ENCODE measurements at places on chromosomes 12 and 14.

DNA sequence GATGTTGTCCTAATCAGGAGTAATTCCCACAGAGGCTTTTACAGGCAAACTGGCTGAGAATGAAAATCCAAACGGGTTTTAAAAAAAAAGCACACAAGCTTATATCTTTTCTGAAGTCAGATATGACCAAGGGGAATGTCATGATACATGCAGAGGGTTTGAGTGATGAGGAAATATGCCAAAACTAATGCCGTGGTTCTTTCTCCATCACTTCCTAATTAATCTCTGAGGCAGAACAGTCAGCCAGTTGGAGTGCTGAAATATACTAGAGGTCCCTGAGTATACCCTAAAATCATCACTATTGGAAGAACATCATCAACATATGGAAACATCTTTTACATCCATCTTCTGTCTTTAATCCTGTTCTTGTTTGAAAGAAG is 160.8 kb upstream of the FAR2 start:
- no peak for DNase-seq

DNA sequence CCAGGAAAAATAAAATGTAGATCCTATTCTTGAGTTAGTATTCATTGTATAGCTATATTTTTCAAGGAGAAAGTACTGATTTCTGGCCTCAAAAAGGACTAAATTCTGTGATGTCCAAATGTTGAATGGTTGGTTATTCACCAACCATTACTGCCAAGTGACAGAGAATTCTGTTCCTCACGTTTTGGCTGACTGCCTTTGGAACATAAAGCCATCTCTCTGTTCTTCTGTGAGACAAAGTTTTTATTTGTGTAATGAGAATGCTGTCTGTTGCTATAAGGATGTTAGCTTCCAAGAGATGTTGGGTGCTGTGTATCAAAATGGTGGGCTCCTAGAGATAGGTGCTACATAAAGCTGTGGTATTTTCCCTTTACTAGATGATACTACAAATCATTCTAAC is 9.3 kb downstream of the ZNF410 start:
- no peak for DNase-seq

GRCh38 chr14:99322731-99323599 is 51.0 kb upstream of the BCL11B start:
- DNase-seq: no peak

DNA sequence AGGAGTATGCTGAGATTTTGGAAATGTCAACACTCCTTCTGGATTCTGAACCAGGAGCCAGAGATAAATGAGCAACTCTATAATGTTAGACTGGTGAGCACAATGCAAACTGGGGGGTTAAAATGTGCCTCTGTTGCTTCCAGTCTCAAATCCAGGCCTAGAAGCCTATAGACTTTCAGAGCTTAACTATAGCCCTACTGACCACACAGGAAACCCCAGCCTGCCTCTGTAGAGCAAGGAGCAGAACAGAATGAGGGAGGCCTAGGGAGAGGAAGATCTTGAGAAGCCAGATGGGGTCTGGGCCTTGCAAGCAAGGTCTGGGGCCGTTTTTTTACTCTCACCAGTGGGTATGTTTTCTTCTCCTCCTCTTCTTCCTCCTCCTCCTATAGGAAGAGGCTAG is 225.4 kb upstream of the KITLG start:
- no peak for DNase-seq

DNA sequence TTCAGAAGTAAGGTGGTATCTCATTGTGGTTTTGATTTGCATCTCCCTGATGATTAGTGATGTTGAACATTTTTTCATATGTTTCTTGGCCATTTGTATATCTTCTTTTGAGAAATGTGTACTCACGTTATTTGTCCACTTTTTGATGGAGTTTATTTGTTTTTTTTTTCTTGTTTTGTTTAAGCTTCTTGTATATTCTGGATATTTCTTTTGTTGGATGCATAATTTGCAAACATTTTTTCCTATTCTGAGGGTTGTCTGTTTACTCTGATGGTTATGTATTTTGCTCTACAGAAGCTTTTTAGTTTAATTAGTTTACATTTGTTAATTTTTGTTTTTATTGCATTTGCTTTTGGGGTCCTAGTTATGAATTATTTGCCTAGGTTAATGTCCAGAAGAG is 927.4 kb upstream of the LRFN5 start:
- no peak for DNase-seq

- DNase-seq: no peak
These were observed 820.9 kb downstream of the SLC6A15 start for GRCh38 chr12:84091651-84092050.

DNA sequence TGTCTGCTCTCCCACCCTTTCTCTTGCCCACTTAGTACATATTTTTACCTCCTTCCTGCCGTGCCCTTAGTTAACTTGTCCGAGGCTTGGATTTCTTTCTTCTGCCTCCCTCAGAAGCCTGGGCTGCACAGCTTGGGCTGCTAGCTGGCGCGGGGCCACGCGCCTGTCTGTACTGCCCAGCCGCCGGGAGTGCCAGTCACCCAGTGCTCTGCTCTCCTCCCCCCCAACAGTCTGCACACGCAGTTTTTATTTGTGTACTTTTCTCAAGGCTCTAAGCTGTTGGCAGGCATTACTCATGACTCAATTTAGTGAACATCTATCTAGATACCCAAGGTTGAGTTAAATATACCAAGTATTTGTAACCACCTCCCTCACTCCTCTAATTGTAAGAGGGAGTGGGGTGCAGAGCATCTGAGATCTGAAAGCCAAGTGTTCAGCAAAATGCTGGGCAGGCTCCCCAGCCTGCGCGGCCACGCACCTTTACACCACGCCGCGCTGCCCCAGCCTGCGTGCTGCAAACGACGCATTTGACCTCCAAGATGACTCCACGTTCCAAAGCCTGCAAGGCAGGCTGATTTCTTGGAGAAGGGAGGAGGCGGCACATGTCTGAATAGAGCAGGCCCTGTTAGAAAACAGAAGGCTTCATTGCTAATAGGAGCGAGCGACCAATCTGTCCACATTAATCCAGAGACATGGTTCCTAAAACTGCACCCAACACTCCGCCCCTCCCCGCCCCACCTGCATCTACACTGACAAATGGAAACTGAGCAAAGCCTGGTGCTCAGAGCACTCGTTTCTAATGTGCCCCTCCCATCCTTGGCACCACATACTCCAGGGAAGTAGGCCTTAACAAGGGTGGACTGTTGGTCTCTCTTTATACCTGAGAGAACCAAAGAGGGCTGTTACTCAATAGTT is 18.2 kb upstream of the CACNA2D4 start:
- no peak for DNase-seq

DNA sequence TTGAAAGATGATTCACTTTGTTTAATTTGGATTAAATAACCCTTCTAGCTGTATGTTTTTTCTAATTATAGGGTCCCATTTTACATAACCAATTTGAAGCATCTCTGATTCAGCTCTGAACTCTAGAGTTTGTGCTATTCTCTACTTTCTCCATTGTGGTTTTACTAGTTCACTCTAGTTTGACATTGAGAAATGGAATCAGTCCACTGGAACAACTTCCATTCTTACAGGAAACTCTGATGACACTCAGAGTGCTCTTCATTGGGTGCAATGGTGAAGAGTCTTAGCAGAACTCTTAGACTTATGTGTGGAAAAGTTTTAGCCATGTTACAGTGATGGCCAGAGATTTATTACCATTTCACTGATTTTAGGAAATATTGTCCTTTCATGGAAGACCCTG is 140.7 kb downstream of the DYRK2 start:
- DNase-seq: no peak

DNA sequence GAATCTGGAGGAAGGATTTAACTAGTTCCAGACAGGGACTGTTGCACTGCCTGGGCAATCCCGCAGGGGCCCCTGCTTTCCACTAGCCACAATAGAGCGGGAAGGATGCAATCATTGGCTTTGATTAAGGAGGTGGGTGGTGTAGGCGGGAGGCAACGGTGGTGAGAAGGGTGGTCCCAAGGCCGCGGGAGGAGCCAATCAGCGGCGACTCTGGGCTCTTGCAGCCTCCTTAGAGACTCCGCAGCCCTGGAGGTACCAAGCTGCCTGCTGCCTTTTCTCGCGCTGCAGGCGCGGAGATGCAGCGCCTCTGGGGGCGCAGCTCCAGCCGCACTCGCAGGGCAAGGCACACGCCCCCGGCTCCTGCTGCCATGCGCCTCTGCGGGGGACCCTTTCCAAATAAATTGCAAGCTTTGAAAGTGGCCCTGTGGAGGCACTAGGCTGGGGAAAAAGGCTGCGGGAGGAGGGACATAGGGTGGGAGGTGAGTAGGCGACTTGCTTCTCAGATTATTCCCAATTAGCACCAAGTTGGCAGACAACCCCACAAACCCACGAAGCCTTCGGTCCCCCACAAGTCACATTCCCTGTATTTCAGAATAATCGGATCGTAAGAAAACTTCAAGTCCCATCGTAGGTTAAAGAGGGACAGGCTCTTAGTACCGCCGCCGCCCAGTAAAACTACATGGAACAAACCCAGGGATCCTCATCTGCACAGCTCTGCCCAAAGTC is 858 bp upstream of the KCNA1 start:
- DNase-seq: no peak

DNA sequence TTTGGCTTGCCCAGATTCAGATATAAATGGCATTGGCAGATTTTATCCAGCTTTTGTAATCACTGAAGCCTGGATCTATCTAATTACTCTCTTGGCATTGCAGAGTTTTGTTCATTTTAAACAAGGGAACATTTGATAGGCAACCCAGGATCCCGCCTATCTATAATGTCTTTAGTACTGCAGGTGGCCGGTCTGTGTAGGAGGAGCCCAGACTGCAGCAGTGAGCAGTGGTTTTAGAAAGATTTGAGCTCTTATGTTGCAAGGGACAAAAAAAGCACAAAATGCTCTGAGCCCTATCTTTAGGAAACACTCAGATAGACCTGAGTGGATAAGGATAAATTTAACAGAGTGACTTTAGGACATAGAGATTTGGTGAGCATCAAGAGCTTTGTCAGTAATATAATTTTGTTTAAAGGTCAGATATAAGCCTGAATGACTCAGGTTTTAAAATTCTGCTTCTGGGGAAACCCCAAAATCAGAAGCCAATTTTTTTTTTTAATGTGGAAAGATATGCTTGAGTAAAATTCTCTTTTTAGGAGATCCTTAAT is 165.5 kb downstream of the SLC5A8 start:
- DNase-seq: no peak

GRCh38 chr14:76313303-76313702 is 62.6 kb upstream of the ESRRB start:
- no peak for DNase-seq

DNA sequence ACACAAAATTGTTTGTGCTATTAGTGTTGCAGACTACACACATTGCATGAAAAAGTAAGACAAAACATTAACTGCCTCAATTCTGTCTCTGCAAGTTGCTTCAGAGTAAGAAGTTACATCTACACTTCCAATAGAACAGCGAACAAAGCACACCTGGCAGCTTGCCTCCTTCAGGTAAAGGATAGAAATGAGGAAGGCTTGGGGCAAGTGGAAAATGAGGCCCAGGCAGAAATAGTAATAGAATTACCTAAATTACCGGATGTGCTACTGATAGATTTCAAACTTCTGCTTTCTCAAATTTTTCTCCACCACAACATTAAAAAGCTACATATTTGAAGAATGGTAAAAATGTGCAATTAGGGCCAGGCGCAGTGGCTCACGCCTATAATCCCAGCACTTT is 37.7 kb downstream of the CCDC175 start:
- no peak for DNase-seq

DNA sequence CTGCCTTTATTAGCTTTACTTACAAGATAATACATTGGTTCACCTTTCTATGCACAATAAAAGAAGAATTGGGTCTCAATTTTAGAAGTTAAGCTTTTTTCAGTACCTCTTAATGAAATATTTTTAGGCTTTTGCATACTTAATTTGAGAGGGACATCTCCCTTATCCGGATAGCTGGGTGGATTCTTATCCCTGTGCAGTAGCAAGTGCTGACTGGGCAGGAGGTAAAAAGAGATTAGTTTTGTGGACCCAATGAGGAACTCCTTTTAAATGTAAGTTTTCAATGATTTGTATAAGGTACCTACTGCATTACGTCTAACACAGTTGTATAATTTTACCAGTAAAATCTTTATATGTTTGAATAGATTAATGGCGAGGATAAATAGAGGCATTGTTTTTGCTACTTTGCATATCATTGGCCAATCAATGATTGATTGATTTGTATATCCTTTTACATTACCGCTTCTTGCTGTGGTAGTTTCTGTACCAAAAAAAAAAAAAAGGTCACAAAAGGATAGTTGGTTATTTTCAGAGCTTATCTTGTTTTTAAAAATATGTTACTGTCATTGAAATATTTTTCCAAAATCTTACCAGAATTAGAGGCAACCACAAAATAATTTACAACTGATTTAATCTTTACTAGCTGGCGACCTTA is 2.2 kb downstream of the CPSF6 start:
- DNase-seq: no peak

DNA sequence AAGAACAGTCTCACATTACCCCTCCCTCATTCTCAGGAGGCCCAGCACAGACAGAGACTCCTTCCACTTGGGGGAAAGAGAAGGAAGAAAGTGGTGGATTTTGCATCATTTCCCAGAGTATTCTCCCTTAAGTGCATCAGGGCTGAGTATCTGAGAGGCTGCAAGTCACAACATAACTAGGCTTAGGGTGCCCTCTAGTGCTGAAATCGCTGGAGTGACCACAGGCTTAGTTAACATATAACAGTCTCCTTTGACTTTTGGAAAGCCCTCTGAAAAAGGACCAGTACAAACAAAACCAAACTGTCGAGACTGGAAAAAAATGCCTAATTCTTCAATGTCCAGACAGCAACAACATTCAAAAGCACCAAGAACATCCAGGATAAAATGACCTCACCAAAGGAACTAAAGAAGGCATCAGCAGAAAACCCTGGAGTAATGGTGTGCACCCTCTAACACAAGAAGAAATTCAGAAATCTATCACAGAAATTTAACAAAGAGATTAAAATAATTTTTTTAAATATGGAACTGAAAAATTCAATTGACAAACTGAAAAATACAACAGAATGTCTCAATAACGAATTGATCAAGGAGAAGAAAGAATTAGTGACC is 412.3 kb downstream of the RPS29 start:
- DNase-seq: peak; percentile 19

GRCh38 chr12:53094394-53094787 is 3.1 kb upstream of the IGFBP6 start:
- no peak for DNase-seq

DNA sequence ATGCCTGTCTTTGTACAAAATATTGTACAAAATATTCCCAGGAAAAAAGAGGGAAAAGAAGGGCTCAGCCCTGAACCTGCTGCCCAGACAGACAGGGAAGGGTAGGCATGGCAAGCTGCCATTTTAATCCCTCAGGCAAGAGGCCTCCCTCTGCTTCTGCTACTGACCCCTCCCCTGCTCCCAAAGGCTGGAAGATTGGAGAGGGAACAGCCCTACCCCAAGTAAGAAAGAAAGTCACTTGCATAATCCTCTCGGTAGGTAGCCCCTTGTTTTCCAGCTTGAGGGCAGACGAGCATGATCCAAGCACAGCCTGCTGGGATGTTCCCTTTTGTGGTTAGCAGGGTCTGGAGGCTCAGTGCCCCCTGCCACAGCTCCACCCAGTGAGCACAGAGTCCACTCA is 20.7 kb downstream of the ADCY6 start:
- no peak for DNase-seq

GRCh38 chr12:19200261-19200660 is 70.7 kb downstream of the PLEKHA5 start:
- no peak for DNase-seq

All from activated T-cell treated with anti-CD3 and anti-CD28 coated beads for 48 hours (primary cell).